Stimulated activated memory B cell treated with anti-CD40 and anti-IgM and Interleukin-4, amounts not matched to agents 10 μg/mL and 1 μg/mL and 100 μg/mL, for 72 hours (primary cell): ENCODE measurements at places on chromosomes 16 and 17.

DNA sequence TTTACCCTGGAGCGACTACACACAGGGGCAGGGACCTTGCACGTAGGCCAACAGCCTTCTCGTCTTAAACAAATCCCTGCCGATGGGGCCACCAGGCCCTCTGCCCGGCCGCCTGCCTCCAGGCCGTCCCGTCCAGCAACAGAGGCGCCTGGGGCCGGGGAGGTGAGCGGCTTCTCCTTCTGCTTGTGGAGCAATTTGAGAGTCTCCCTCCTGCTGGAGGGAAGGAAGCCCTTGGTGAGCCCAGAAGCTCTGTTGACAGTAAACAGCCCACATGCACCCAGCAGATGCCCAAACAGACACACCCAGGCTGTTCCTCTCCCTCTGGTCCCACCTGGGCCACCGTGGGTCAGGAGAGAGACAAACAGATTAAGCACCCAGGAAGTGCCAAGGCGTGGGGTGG lies 8.1 kb downstream of the SLC43A2 start:
- ATAC-seq = no peak

- ATAC-seq = no peak
Observed at GRCh38 chr16:51383909-51384308, 232.8 kb upstream of the SALL1 start.

DNA sequence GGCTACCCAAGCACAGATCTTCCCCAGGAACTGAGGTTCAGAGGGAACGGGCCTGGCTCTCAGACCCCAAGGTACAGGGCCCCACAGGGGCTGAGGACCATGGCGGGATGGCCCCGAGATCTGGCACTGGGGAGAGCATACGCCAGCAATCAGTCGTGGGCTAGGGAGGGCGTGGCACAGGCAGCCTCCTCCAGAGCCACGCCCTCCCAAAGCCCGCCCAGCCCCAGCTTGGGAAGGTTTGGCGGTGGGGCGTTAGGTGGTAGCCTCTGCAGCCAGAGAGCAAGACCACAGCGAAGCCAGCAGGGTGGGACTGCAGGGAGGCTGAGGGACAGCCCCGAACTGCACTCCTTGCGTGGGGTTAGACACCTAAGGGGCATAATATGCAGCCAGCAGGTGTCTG lies 11.6 kb downstream of the WNT9B start:
- no peak for ATAC-seq

DNA sequence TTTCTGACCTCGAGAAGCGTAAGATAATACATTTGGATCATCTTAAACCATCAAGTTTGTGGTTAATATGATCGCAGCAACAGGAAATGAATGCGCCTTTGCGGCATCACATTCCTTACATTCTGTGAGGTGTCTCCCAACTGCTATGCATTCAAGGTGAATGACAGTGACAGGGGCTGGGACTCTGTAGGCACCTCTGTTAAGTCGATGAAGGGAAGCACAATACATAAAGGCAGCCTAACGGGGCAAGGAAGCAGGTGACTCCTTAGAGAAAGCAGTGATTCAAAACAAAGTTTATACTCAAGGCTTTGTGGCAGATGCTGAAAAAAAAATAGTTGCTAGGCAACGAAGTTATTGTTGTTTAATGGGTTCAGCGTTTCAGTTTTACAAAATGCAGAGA lies 21.6 kb upstream of the EVPL start:
- no peak for ATAC-seq

GRCh38 chr16:1913327-1914083 lies 4.7 kb downstream of the HS3ST6 start:
- ATAC-seq = peak; percentile 10

GRCh38 chr17:44097110-44097958 lies 26.1 kb downstream of the HDAC5 start:
- ATAC-seq = no peak

DNA sequence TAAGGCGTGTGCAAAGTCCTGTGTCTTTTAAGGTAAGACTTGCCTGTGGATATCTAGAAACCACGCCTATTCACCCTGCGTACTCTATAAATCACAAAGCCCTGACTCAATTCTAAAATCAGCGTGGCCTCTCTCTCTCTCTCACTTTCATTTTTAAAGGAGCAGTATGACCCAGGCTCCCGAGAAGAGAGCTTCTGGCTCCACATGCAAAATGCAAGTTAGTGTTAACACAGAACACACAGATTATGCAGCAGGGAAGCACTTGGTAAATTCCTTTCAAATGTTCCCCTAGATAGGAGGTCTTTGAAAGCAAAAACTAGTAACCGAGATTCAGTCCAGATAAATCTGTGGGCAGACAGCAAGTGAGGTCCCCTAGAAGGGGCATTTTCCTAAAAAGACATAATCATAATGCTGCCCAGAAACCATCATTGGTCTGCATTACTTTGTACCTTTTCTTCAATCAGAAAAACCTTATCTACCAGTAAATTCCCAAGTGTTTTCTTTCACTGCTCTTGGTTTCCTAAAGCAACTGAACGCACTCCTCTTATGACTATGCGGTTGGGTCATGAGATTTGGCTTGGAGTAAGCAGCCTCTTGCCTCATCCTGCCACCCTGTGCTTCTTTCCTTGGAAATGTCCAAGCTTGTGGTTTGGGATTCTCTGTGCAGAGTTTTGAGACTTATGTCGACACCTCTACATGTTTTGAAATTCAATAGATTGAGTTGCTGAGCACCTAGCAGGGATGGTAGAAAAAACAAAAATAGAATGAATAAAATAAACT lies 31.7 kb upstream of the KCNJ2 start:
- peak; percentile 94 for ATAC-seq

DNA sequence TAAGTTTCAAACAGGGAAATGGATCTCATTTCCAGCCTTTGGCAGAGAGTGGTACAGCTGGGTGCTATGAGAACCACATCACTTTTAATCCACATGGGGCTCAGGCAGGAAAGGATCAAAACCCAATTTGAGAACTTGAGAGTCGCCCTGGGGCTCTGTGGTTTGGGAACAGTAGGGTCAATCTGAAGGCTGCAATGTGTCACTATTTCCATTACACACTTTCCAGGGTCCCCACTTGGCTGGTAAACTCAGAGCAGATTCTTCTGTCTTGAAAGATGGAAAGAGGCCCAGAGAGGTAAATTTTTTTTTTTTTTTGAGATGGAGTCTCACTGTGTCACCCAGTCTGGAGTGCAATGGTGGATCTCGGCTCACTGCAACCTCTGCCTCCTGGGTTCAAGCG lies 6.7 kb upstream of the HIGD1B start:
- ATAC-seq = no peak
